ENCODE measurements at places on chromosomes 4 and X.

DNA sequence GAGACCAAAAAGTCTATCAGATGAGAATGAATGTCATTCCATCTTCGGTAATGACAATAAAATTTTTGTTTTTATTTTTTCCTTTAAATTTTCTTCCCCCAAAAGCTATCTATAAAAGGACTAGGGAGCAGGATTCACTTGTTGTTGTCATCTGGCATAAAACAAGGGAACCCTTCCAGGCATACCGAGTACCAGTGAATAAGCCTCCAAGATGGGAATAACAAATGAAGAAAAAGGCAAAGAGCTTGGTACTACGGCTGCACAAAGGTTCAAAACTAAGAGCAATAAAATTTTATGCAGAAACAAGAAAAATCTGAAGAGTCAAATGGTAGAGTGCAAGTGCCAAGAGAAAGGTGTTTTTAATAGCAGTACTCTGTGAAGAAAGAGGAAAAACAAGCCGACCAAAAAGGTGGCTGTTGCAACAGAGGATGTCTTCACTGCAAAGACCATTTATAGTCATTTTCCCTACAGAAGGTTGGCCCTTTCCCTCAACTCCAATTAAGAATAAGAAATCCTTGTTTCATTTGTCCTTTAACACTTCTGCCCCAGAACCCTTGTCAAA, 25.8 kb downstream of the PPP3CA start:
- H3K27me3 ChIP-seq = no peaks in the 10 kb centered on the region
- no peaks in the 10 kb centered on the region for H3K4me1 ChIP-seq
- no peak overlapping the region for H3K27ac ChIP-seq
- H3K4me3 ChIP-seq = no peak overlapping the region
- DNase-seq = no peak
- H3K36me3 ChIP-seq = no peaks in the 10 kb centered on the region

- H3K4me1 ChIP-seq = no peaks in the 10 kb centered on the region
- no peaks in the 10 kb centered on the region for H3K36me3 ChIP-seq
- H3K4me3 ChIP-seq = no peak overlapping the region
Observed at GRCh38 chr4:85733798-85734197, 258.8 kb downstream of the ARHGAP24 start.

- no peaks in the 10 kb centered on the region for H3K27me3 ChIP-seq
- DNase-seq = peak; percentile 30
- H3K4me3 ChIP-seq = no peak overlapping the region
- H3K36me3 ChIP-seq = no peaks in the 10 kb centered on the region
Observed at GRCh38 chrX:51860679-51861078, 32.7 kb upstream of the MAGED1 start.

GRCh38 chr4:119872371-119873016, 194.2 kb downstream of the MAD2L1 start:
- no peaks in the 10 kb centered on the region for H3K4me1 ChIP-seq
- no peaks in the 10 kb centered on the region for H3K27me3 ChIP-seq
- H3K27ac ChIP-seq = no peak overlapping the region
- H3K4me3 ChIP-seq = no peak overlapping the region

DNA sequence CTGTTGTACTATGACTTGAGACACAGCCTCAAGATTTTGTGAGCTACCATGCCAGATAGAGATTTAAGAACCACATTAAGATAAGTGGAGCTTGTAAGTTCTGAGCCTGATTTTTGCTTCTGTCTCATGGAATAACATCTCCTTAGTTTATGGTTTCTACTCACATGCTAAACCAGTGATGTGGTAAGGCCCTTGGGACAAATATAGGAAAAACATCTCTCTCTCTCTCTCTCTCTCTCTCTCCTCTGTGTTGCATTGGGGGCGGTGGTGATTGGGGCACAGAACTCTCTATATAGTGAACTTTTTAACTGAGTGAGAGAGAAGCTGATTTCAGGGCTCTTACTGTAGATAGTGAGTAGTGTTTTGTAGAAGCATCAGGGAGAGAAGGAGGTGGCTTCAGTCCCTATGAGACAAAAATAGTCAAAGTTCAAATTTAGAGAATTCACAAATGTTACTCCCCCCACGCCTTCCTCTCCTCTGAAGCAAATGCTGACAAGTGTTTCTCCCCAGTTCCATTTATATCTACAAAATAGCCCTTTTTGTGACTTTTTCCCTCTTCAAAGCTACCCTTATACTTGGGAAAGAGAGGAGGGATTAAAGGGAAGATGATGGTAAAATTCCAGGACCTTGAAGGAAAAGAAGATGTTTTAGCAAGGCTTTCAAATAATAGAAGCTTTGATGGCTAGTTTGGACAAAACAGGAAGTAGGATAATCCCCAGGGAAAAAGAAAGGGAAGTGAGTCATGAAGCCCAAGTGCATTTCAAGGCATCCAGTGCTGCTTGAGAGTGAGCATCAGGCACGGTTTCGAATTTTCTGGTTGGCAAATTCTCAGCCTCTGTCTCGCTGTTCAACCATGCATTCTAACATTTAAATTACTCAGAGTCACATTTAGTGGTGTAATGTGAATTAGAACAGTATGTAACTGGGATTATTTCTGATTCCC, 134.3 kb upstream of the AP1S2 start:
- H3K36me3 ChIP-seq = no peaks in the 10 kb centered on the region
- no peak for DNase-seq
- H3K27ac ChIP-seq = no peak overlapping the region

DNA sequence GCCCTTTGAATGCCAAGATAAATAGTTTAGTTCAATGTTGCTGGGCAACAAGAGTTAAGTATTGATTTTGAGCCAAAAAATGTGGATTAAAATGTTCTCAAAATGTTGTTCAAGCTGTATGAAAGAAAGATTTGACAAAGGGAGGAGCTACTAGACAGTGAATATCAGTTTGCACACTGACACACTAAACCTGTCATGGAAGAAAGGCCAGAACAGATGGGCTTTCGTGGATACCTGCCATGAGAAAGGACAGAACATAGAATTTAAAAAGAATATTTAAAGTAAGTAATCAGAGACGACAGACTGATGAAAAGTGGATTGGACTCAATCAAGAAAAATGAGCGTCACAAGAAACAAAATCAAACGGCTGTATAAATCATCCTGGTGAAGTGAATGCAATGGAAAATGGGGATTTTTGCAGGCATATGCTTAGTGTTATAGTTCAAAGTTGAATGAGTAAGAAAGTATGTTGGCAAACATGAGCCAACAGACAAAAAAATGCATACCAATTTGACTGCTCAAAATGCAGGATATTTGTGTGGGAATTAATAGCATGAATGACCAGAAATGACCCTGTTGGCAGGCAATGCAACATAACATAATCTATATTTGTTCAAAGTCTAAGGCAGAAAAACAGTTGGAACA, 7.4 kb downstream of the PCDH18 start:
- no peaks in the 10 kb centered on the region for H3K27me3 ChIP-seq
- no peaks in the 10 kb centered on the region for H3K4me1 ChIP-seq
- DNase-seq = no peak
- no peak overlapping the region for H3K4me3 ChIP-seq
- H3K27ac ChIP-seq = no peak overlapping the region

DNA sequence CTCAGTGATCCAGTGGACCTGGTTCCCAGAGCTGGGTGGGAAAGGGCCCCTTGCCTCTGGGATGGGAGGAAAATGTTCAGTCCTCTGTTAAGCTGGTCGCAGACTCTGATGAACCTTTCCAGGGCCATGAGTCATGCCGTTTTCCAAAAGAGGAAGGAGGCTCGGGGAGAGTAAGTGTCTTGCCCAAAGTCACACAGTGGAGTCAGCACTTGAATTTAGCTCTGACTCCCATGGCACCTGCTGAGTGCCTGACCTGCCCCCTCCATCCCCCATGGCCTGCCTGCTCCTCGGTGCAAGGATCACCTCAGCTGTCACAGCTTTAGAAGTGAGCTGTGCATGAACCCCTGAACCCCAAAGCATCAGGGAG, 14.0 kb upstream of the KIAA0232 start:
- DNase-seq = no peak
- no peak overlapping the region for H3K4me3 ChIP-seq
- H3K27ac ChIP-seq = no peak overlapping the region
- H3K4me1 ChIP-seq = no peaks in the 10 kb centered on the region
- no peaks in the 10 kb centered on the region for H3K36me3 ChIP-seq

DNA sequence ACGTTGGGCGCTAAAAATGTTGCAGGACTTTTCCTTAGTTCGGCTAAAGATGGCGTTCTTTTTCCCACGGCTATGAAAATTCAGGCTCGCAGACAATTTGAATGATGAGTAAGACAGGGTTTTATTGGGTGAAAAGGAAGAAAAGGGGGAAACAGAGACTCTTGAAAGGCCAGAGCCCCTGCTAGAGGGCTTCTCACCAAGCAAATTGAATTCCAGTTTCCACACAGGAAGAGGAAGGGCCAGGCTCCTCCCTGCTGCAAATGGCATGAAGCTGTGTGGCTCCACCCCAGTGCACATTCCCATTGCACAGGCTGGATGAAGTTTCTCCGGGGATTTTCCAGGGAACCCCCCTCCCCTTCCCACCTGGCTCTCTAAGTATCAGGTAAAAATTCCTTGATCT, 210.9 kb downstream of the KLHL4 start:
- no peaks in the 10 kb centered on the region for H3K27me3 ChIP-seq
- no peak overlapping the region for H3K27ac ChIP-seq
- no peak overlapping the region for H3K4me3 ChIP-seq
- no peaks in the 10 kb centered on the region for H3K4me1 ChIP-seq

DNA sequence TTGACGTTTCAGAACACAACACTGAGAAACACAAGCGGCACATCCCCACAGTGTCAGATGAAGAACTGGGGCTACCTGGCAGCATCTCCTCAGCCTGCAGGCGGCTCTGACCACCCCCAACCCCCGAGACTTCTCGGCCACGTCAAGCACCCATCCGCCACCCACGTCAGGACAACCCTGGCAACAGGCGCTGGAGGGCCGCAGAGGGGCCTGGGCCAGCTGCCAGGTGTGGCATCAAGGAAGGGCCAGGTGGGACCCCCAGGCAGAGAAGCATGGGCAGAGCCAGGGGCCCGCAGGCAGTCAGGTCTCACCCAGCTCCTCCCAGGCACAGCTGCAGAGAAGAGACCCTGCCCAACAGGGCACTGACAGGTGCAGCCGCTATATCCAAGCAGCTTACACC, 22.3 kb downstream of the GAK start:
- no peak overlapping the region for H3K4me3 ChIP-seq
- no peak overlapping the region for H3K27ac ChIP-seq
- no peaks in the 10 kb centered on the region for H3K4me1 ChIP-seq
- no peaks in the 10 kb centered on the region for H3K27me3 ChIP-seq

DNA sequence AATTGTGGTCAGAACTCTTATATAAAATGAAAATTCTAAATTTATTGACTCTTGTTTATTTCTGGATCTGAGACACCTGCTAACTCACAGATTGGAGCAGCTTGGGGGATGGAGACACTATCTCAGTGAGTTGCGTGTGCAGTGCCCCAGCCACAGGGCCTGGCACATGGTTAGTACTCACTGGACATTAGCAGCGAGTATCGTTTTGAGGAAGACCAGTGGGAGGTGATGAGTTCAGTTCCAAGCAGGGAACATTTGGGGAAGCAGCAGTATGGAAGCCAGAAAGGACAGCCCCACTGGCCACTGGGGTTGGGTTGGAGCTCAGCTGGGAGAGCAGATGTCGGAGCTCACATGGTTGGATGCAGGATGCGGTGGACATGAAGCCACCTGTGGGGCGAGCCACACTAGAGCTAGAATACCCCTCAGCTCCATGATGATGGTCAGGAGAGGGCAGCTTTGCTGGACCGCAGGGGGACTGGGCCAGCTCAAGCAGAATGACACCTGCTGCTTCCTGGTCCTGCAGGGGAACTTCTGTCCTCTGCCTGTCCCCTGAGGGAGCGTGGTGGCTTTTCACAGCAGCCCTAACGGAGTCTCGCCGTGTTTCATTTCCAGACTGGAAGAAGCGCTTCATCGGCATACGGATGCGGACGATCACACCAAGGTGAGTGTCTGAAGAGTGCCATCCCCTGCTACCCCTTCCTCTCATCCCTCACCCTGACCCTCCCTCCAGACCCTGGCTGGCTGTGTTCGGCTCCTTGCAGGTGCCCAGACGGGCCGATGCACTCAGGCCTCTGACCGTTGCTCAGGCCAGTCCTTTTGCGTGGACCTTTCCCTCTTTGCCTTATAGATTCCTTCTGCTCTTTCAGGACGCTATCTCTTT, 32.5 kb downstream of the HTRA3 start:
- H3K27ac ChIP-seq = no peak overlapping the region
- H3K27me3 ChIP-seq = no peaks in the 10 kb centered on the region
- H3K4me1 ChIP-seq = peaks cover 5% of the 10 kb centered on the region
- H3K36me3 ChIP-seq = no peaks in the 10 kb centered on the region
- DNase-seq = peak; percentile 10

GRCh38 chrX:10483191-10483831, 137.1 kb downstream of the MID1 start:
- no peak overlapping the region for H3K4me3 ChIP-seq
- H3K4me1 ChIP-seq = no peaks in the 10 kb centered on the region
- H3K27me3 ChIP-seq = no peaks in the 10 kb centered on the region
- H3K27ac ChIP-seq = no peak overlapping the region
- no peak for DNase-seq

DNA sequence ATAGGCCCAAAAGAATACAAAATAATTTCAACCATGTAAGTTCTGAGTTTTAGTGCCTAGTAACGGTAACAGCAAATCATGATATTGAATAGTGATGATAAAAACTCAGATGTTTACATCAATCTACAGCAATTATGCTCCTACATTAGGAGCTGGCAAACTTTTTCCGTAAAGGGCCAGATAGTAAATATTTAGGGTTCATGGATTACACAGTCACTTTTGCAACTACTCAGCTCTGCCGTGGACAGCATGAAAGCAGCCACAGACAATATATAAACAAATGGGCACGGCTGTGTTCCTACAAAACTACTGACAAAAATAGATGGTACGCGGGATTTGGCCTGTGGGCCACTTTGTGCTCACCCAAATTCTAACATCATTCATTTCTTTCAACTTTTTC, 167.8 kb upstream of the NAP1L5 start:
- H3K4me3 ChIP-seq = no peak overlapping the region
- no peaks in the 10 kb centered on the region for H3K4me1 ChIP-seq
- H3K27ac ChIP-seq = no peak overlapping the region
- no peaks in the 10 kb centered on the region for H3K27me3 ChIP-seq

DNA sequence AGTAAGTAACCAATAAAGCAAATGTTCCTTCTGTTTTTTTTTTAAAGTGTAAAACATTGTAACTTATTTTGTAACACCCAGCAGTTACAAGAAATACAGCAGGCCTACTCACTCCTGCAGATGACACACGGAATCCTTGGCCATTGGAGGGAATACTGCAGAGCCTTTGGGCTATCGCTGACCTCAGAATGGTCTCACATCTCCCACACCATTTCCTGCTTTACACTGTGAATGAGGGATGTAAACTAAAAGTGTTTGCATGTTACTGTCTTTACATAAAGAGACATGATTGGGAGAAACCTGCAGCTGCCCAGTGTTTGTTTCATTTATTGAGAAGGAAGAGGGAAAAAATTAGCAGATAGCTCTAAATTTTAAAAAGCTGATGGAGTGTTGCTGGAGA, 64.1 kb downstream of the USP46 start:
- no peaks in the 10 kb centered on the region for H3K4me1 ChIP-seq
- H3K27ac ChIP-seq = no peak overlapping the region
- no peak overlapping the region for H3K4me3 ChIP-seq
- no peaks in the 10 kb centered on the region for H3K36me3 ChIP-seq

- H3K4me1 ChIP-seq = no peaks in the 10 kb centered on the region
- no peaks in the 10 kb centered on the region for H3K36me3 ChIP-seq
- no peak for DNase-seq
- H3K27ac ChIP-seq = no peak overlapping the region
- no peaks in the 10 kb centered on the region for H3K27me3 ChIP-seq
Observed at GRCh38 chrX:154083126-154083517, 14.4 kb downstream of the MECP2 start.
